ENCODE measurements at places on chromosomes 7 and 10.

DNA sequence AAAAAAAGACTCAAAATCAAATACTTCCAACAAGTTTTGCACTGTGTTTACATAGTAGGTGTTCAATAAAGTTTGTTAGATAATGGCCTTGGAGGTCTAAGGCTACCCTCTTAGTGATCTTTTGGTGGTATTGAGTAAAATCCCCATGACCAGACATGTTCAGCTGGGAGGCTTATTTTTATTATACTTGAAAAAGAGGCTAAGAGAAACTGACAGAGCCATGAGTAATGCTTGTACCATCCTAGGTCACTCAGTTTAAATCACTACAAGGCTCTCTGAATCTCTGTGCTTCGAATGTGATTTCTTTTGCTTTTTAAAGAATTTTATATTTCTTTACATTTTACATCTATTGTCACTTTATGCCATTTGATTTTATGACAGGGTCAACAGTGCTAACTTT, 90.5 kb downstream of the TWIST1 start:
- H3K36me3 ChIP-seq, result no peaks in the 10 kb centered on the region
- H3K4me1 ChIP-seq, result no peaks in the 10 kb centered on the region
- no peak for DNase-seq

DNA sequence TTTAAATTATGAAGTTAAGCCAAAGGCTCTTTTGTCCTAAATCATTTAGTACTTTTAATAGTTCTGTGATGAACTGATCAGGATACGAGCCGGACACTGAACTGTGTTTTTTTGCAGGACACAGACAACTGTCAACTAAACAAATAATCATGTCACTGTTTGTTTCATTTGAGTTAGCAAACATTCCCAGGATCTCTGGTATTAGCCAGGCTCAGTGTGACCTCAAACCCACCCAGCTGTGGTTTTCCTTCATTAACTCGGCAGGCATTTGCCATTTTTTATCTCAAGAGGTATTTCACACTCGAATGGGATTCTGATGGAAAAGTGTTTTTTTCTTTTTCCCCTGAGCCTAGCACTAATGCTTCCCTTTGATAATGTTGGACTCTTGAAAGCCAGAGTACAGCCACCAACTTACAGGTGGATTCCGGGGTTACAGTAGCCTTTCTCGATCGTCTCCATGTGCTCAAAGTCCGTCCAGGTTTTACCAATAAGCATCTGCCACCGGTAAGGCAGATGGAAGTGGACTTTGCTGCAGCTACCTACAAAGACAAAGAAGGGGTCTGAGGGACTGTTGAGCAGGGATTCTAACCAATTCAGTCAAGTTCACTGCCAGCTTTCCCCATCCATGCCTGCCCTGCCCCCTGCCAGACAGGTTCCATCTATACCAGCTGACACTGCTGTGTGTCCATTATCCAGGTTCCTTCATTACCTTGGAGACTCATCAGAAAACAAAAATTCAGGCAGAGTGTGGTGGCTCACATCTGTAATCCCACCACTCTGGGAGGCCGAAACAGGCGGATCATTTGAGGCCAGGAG, 33.4 kb downstream of the ZC3HAV1 start:
- H3K27me3 ChIP-seq, result no peaks in the 10 kb centered on the region
- peak overlapping the region; percentile 91 for H3K27ac ChIP-seq
- no peak for DNase-seq
- H3K36me3 ChIP-seq, result peaks cover 74% of the 10 kb centered on the region

- peak overlapping the region; percentile 85 for H3K4me3 ChIP-seq
- no peak for DNase-seq
- peaks cover 30% of the 10 kb centered on the region for H3K4me1 ChIP-seq
Measured at GRCh38 chr7:30505174-30505697, 607 bp upstream of the GGCT start.

- H3K27ac ChIP-seq, result no peak overlapping the region
- no peaks in the 10 kb centered on the region for H3K27me3 ChIP-seq
- no peak for DNase-seq
- H3K36me3 ChIP-seq, result peaks cover 77% of the 10 kb centered on the region
- no peak overlapping the region for H3K4me3 ChIP-seq
- H3K4me1 ChIP-seq, result no peaks in the 10 kb centered on the region
Measured at GRCh38 chr7:868189-868486, 8.2 kb upstream of the GET4 start.

DNA sequence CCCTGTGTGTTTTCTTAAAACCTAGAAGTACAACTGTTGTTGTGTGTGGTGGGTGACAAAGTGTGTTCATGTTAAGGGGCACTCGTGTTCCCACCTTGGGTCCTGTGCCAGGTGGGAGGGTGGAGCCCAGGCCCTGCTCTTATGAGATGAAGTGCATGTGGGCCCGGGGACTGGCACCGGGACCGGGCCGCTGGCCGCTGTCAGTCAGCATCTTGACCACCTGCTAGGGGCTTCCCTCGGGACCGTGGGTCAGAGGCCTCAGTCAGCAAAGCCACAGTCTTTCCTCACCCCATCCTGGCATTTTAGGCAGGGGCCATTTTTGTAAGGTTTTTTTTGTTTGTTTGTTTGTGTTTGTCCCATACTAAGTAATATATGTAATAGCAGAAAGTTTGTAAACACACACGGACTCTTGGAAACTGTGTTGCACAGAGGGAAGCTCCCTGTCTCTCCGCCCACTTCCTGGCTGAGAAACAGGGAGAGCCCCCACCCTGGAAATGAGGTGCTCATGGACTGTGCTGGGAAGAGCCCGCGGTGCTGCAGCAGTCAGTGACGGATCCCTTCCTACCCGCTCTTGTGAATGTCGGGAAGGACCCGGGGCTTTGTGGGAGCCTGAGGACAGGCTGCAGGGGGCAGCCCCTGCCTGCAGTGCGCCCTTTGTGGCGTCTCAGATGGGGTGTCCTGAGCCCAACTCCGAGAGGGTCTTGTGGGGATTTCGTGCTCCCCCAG, 13.4 kb downstream of the AGAP3 start:
- peaks cover 39% of the 10 kb centered on the region for H3K4me1 ChIP-seq
- no peaks in the 10 kb centered on the region for H3K27me3 ChIP-seq
- H3K36me3 ChIP-seq, result peaks cover 9% of the 10 kb centered on the region
- DNase-seq, result no peak

GRCh38 chr7:79823246-79823951, 311.2 kb upstream of the GNAI1 start:
- H3K27me3 ChIP-seq, result no peaks in the 10 kb centered on the region
- no peak for DNase-seq
- no peak overlapping the region for H3K27ac ChIP-seq
- H3K36me3 ChIP-seq, result no peaks in the 10 kb centered on the region
- H3K4me3 ChIP-seq, result no peak overlapping the region

DNA sequence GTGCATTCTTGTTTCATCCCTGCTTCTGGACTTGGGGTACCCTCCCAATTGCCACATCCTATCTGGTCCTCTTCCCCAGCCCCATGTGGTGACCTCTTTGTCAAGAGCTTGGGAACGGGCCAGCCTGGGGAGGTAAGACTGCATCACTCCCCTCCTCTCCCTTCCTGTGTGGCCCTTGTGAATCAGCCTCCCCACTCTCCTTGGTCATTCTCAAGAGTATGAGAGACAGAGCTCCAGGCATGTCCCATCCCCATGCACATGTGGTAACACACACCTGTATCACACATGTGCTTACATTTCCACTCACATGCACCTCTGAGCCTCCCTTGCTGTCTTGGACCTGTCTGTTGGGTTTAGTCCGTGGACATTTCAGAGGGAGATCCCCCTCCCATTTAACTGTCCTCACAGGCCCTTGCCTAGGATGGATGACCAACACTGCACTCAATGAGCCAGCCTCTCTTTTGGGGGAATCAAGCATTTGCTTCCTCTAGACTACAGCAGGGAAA, 2.6 kb downstream of the MRPL43 start:
- no peak overlapping the region for H3K4me3 ChIP-seq
- no peaks in the 10 kb centered on the region for H3K27me3 ChIP-seq
- no peak for DNase-seq

GRCh38 chr10:124728071-124728829, 15.9 kb downstream of the FAM53B start:
- no peak overlapping the region for H3K4me3 ChIP-seq
- no peak overlapping the region for H3K27ac ChIP-seq
- no peaks in the 10 kb centered on the region for H3K27me3 ChIP-seq
- H3K4me1 ChIP-seq, result peaks cover 28% of the 10 kb centered on the region

GRCh38 chr7:88615336-88615735, 144.2 kb upstream of the ZNF804B start:
- no peaks in the 10 kb centered on the region for H3K27me3 ChIP-seq
- no peak overlapping the region for H3K4me3 ChIP-seq
- H3K4me1 ChIP-seq, result peaks cover 12% of the 10 kb centered on the region
- H3K36me3 ChIP-seq, result no peaks in the 10 kb centered on the region

DNA sequence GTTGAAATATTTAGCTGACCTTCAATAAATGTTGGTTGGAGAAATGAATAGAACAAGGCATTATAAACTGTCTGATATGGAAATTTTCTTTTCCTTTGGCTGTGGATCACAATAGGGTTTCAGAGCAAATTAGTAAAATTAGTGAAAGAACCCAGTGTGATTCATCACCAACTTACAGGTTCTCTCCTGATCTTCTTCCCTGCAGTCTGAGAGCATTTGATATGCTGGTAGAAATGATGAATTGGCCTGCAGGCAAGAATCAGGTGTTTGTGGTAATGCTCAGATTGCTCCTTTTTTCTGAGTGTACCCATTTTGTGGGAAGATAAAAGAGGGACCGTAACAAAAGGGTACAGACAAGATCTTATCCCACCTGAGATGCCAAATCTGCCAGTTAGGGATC, 51.9 kb downstream of the BTAF1 start:
- peaks cover 16% of the 10 kb centered on the region for H3K36me3 ChIP-seq
- peaks cover 2% of the 10 kb centered on the region for H3K4me1 ChIP-seq

- peaks cover 9% of the 10 kb centered on the region for H3K36me3 ChIP-seq
- H3K27me3 ChIP-seq, result no peaks in the 10 kb centered on the region
- no peak overlapping the region for H3K4me3 ChIP-seq
- H3K27ac ChIP-seq, result no peak overlapping the region
- DNase-seq, result no peak
Measured at GRCh38 chr10:3741688-3742461, 43.1 kb downstream of the KLF6 start.

DNA sequence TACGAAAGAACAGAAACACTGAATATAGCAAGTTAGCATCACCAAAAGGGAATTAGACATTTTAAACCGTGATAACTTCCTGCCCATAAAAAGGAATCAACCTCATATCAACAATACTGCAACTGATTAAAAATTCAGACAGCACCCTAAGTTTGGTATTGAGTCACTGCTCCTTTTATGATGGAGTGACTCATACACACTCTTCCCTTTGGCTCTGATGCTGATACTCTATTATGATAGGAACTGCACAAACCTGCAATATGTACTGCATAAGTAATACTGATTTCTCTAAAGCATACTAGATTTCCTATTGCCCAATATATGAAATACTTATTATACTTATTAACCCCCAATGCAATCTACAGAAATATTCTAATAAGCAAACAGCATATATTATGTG, 118.7 kb downstream of the PARD3 start:
- peaks cover 17% of the 10 kb centered on the region for H3K36me3 ChIP-seq
- no peak overlapping the region for H3K4me3 ChIP-seq
- H3K4me1 ChIP-seq, result peaks cover 35% of the 10 kb centered on the region
- no peak overlapping the region for H3K27ac ChIP-seq
- H3K27me3 ChIP-seq, result no peaks in the 10 kb centered on the region

DNA sequence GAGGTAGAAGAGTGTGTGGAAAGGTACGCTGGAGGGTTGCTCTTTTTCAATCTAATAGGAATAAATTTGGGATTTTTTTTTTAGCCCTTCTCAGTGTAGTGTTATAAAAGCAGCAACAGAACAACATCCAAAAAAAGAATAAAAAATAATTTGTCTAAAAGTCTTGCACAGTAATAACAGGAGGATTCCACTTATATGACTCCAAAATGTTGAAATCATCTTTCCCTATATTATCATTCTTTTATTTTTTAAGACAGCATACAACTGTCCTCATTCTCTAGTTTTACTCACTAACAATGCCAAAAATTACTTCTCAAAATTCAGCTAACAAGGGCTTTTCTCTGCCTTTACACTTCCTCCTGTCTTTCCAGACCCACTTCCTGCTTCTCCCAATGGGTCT, 27.8 kb downstream of the IL2RA start:
- H3K4me1 ChIP-seq, result no peaks in the 10 kb centered on the region
- peaks cover 12% of the 10 kb centered on the region for H3K36me3 ChIP-seq
- no peak for DNase-seq
- H3K27me3 ChIP-seq, result no peaks in the 10 kb centered on the region
- no peak overlapping the region for H3K27ac ChIP-seq

DNA sequence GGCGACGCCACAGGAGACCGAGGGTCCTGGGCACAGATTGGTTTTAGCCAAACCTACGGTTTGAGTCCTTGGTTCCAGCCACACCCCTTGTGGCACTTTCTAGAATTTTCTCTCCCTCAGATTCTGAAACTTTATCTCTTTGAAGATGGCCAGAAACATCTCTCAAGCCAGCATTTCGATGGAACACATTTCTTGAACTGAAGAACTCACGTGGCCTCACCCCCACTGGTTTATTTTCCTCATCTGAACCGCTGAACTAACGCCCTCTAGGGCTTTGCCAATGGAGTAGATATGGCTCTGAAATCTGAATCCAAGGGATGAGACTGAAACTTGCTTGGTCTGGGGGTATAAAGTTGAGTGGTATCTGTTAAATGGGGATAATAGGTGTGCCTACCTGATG, 6.7 kb upstream of the SPAM1 start:
- H3K27ac ChIP-seq, result no peak overlapping the region
- no peak for DNase-seq
- no peak overlapping the region for H3K4me3 ChIP-seq

DNA sequence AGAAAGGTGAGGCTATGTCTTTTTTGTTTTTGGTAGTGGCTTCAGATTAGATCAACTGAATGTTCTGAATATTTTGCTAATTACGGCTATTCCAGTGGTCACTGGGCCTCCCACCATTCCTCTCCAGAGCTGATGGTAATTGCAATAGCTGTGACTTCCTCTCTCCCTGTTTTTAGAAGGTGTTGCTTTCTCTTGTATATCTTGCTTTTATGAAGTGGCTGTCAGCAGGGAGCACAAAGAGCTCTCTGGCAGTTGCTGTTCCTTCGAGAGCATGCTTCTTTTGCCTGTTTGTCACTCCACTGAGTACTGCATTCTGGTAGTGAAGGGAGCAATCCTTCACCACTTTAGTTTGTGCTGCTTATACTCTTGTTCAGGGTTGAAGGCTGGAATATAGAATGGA, 133.3 kb downstream of the EXOC4 start:
- H3K27me3 ChIP-seq, result no peaks in the 10 kb centered on the region
- peaks cover 11% of the 10 kb centered on the region for H3K36me3 ChIP-seq
- peak overlapping the region; percentile 5 for H3K4me3 ChIP-seq
- peak overlapping the region; percentile 89 for H3K27ac ChIP-seq
- peaks cover 49% of the 10 kb centered on the region for H3K4me1 ChIP-seq

GRCh38 chr7:96033009-96033598, 260.8 kb downstream of the DYNC1I1 start:
- no peaks in the 10 kb centered on the region for H3K36me3 ChIP-seq
- no peak overlapping the region for H3K4me3 ChIP-seq
- no peak overlapping the region for H3K27ac ChIP-seq
- no peaks in the 10 kb centered on the region for H3K27me3 ChIP-seq
